ENCODE measurements at places on chromosomes 5 and 9.

DNA sequence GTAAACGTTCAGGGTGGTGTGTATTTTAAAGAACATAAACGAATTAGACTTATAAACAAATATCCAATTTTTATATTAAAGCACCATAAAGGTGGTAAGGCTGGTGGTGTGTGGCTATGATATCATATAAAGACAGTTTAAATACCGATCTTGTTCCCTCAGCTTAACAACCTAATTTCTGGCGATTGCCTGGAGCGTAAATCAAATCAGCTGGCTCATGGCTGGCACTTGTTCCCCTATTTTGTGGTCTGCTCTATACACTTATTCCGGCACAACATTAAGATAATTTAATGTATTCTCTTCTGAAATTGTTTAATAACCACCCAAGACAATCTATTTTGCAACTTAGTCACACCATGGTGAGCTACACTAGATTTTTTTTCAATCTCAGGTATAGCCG lies 2.4 kb upstream of the HAPLN1 start:
- no peak for DNase-seq

DNA sequence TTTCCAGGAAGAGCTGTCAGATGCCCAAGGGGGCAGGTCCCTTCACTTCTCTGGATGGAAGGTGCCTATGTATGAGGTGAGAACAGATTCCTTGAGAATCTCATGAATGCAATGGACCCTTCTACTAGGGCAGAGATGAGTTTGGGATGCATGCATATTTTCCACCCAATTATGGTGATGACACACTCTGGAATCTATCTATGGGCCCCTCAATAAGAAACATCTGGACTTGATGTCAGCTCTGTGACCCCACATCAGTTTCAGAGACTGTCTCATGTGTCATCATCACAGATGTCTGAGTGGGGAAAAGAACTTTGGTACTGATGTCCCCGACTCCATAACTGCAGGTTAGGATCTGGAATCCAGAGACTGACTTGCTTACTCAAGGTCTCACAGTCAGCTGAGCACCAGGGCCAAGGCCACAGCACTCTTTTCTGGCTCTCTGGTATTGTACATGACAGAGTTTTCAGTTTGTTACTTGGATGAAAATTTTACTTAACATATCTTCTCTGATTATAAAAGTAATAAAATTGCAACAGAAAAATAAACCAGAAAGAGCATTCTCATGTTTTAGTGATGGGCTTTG lies 177.0 kb downstream of the DCP2 start:
- no peak for DNase-seq

- no peak for DNase-seq
These were observed 104.6 kb downstream of the CACNA1B start for GRCh38 chr9:137982200-137982599.

DNA sequence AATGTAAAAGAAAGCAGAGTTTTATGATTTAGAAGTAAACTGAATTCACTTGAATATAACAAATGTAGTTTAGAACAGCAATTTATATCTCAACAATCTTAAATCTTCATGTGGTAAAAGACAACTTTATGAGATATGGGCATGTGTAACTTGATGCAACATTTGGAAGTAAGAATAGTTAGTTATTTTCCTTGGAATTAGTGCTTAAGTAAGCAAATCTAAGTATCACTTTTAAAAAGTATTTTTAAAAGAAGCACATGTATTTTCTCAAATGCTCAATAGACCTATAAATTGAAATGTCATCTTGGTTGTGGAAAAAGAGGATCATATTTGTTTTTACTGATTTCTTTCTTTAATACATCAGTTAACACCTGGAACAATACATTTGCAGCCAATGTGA lies 340.3 kb upstream of the CDH6 start:
- no peak for DNase-seq

DNA sequence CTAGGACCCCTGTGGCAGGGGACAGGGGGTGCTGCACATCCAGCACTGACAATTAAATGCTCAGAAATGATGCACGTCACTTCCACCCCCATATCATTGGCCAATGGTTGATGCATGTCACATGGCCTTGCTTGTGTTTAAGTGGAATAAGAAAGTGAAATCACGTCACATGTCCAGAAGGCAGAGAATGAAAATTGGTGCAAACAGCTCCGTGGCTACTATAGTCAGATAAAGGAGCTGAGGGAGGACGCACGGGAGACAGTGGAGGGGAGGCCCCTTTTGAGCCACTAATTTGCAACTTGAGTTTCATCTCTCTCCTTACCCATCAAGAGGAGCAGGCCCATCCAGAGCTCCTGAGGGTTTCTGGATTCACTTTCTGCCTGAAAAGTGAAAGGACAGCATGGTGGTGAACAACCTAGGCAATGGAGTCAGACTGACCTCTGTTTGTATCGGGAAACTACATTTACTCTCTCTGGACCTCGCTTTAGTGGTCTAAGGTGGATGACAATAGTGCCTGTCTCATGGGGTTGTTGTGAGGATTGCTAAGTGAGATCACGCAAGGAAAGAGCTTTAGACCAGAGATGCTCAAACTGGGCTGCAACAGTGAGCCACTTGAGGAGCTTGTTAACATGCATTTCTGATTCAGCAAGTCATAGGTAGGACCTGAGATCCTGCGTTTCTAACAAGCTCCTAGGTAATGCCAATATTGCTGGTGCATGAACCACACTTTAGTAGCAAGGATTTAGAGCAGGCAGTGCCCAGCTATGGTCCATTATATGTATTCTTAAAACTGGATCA lies 133.9 kb upstream of the ADRA1B start:
- DNase-seq, result no peak

DNA sequence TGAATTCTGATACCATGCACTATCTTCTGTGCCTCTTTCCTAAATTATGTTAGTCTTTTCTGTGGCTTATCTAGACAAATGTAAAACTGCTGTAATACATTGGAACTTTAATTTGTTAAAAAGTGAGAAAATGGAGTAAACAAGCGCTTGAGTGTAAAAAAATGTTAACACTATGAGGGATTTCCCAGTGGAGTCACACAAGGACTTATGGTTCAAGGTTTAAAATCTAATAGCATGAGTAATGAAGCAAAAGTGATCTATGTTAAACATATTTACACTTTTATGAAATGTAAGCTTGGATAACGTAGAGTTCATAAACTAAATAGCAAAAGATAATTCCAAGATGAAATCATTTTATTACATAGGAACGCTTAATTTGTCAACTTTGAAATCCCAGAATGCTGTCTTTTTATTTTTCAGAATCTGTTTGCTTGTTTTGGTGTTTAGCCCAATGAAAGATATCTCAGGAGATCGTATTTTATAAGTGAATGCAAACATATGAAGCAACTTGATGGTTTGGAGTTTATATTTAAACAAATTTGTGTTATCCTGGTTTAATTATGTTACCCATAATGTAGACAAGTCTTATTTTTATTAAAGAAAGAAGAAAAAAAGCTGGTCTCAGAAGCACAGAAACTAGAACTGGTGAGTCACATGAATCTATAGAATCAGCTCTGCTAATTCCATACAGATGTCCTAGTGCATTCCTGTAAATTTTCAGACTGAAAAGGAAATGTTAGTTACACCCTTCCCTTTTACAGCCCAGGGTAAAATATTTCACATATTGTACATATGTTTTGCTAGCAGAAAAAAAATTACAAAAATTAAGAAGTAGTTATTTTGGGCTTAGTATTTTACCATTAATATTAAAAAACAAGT lies 34.2 kb upstream of the FBN2 start:
- DNase-seq, result no peak

DNA sequence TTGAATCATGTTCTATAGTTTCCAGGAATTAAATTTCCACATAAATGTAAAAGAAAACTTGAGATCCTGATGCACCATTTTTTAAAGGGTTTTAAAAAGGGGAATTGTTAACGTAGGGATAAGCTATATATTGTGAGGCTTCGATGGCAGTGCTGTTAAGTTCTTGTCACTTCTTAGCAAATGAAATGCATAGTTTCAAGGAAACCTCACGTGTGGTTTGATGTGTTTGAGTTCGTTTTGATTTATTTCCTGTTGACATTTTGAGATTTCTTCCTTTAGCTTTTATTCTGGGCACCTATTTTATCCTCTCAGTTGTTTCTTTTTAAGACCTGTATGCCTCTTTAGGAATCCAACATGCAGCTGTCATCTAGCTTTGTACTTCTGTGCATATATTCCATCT lies 301.0 kb downstream of the DOCK8 start:
- DNase-seq, result no peak

- DNase-seq, result no peak
These were observed 218.1 kb downstream of the RFK start for GRCh38 chr9:76176171-76176570.

GRCh38 chr5:119239119-119239417 lies 116.8 kb upstream of the TNFAIP8 start:
- DNase-seq, result no peak

DNA sequence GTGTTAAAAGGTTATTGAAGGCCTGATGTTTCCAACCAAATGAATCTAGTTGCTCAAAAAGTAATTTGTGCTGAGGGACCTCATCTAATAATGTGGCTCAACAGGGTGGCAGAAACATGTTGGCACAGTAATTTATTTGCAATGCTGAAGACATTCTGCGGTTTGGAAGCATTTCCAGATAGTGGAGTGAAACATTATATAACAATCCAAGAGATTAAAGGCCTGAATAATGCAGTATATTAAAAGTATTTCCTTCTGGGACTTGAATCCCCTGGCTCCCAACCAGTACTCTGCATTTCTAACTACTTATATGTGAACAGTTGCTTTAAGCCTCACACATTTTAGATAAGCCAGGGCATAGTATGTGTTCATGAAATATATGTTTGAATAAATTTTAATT lies 25.9 kb upstream of the ALDH1A1 start:
- no peak for DNase-seq

GRCh38 chr5:143373076-143373475 lies 30.4 kb downstream of the NR3C1 start:
- DNase-seq, result no peak

DNA sequence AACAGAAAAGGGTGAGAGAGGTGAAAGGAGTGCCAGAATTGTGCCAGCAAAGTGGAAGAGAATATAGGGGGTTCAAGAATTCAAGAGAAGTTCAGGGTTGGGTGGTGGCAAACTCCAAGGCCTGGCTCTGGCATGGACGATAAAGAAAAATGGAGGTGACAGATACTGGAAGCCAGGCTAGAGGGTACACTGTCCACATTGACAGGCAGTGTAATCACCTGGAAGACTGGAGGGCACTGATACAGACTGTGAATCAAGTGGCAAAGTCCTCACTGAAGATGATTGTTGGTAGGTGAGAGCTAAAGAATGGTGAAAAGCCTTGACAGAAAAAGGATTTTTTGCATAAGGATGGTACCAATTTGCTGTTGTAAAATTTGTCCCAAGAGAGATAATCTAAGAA lies 7.1 kb downstream of the SAR1B start:
- DNase-seq, result no peak

- DNase-seq, result no peak
These were observed 27.6 kb upstream of the C5orf47 start for GRCh38 chr5:173961418-173961817.

DNA sequence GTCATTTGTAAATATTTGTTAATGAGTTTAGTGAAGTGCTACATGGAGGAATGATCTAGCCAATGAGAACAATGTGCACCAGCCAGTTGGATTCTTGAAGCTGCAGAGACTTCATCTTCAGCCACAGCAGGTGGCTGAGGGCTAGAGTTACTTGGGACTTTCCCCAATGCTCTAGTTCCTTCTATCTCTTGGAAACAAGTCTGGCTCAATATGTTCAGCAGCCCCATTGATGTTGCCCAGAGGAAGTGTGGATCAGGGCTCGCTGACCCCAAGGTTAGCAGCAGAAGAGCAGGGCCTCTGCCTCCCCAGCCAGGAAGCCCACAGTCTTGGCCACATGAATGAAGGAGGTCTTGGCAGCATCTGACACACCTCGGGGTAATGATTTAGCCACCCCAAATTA lies 117.5 kb downstream of the SLC1A3 start:
- peak; percentile 64 for DNase-seq
